ENCODE measurements at places on chromosomes 7 and 10.

- peak; percentile 17 for DNase-seq
These were observed 157.1 kb downstream of the PIP4K2A start for GRCh38 chr10:22557321-22557720.

DNA sequence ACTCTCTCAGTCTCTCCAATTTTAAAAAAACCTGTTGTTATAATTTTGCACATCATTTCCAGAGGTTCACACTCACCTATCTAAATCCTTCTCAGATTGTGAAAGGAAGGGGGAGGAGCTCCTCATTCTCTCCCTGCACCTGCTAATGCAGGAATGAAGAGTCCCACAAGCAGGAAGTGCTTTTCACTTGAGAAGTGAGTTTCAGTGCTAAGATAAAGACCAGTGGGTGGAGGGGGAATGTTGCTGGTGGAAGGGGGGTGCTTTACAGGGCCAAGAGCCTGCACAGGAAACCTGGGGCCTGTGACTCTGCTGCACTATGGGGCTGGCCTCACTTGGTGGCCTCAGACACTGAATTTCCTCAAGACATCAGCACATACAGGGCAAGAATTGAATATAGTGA is 176.4 kb downstream of the PTPN20 start:
- no peak for DNase-seq

DNA sequence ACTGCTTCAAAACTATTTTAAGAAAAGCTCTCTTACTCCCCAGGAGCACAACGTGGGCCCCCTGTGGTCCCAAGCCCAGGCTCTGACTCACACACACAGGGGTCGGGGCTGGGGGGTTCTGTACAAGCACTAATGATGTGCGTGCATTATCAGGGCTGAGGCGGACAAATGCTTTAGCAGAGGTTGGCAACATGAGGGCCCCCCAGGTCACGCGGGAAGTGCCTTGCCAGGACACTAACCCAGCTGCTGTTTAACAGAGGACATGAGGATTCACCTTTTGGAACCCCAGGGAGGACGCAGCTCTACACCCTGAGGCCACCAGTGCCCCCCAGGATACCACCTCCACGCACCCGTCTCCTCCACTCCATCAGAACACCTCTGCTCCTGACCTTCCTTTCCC is 342.8 kb downstream of the DNAJB6 start:
- no peak for DNase-seq

DNA sequence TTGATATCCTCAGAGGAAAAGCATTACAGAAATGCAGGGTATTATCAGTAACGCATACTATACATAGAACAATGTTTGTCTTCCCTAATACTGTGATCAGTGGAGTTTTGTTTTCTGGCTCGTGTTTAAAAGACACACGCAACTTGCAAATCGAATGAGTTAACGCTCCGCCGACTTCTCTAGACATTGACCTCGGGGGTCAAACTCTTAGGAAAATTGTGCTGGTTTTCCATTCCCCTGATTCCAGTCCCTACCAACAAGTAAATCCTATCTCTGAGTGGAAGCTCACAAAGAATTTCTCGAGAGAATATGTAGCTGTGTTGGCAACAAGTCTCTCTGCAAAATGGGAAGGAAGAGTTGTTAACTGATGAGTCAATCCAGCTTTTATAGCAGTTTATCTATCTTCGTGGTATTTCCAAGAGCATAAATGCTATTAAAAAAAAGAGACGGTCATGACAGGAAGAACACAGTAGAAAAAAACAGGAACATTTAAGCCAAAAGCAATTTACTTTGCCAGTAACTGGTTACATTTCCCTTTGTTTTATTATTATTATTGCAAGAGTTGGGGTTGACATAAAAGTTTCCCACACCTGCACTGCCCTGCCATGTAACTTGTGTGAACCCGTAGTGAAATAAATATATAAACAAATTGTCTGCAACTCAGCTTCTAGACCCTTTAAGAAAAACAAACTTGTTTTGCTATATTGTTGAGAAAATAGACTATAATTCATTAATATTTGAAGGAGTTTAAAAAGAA is 144.4 kb downstream of the ARID5B start:
- peak; percentile 94 for DNase-seq

DNA sequence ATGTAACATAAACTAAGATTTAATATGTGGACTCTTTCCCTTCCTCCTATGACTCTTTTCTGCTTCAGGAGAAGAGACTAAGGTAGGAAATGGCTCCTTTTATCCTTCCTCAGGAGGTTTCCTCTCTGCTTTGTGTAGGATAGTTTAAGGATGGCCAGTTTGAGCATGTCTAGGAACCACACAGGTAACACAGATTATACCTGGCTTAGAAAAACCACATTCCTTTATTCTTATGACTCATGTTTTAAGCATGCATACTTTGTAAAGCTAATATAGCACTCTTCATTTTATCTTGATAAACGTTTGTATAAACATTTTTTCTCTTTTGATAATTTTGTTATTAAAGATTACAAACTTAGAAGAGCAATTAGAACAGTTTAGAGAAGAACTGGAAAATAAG is 57.8 kb downstream of the CYP51A1 start:
- DNase-seq: no peak

- DNase-seq: peak; percentile 11
These were observed 7.0 kb upstream of the MYL7 start for GRCh38 chr7:44148166-44148565.

GRCh38 chr7:107234436-107234835 is 65.6 kb downstream of the HBP1 start:
- no peak for DNase-seq

DNA sequence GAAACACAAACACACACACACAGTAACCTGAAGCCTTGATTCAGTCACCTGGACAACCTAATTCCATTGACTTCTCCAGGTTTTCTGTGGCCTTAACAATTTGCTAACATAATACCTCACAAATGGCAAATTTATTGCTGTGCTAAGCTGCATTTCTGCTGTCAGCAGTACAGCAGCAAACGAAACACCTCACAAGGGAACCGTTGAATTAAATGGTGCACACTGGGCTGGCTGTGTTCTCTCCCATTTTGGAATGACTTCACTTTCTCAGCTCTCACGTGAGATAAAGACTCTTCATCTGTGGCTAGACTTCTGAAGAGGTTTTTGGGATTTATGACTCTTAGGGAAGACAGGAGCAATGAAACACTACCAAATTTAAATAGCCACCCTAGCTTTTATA is 152.5 kb downstream of the GPR158 start:
- DNase-seq: no peak

DNA sequence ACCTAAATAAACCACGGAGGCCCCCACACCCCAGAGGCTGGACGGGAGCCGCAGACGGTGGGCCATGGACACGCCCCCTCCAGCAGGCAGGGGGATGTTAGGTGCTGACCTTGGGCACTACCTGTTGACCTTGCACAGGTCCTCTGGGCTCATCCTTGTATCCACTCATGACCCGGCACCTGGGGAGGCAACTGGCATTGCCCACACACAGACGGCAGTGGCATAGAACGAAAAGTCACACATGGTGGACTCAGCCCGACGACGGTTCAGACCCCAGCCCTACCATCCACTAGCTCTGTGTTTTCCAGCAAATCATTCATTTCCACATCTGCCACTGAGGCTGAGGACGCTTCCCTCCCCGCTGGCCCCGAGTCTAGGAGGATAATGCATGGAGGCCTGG is 247.7 kb upstream of the PPP2R2D start:
- no peak for DNase-seq

DNA sequence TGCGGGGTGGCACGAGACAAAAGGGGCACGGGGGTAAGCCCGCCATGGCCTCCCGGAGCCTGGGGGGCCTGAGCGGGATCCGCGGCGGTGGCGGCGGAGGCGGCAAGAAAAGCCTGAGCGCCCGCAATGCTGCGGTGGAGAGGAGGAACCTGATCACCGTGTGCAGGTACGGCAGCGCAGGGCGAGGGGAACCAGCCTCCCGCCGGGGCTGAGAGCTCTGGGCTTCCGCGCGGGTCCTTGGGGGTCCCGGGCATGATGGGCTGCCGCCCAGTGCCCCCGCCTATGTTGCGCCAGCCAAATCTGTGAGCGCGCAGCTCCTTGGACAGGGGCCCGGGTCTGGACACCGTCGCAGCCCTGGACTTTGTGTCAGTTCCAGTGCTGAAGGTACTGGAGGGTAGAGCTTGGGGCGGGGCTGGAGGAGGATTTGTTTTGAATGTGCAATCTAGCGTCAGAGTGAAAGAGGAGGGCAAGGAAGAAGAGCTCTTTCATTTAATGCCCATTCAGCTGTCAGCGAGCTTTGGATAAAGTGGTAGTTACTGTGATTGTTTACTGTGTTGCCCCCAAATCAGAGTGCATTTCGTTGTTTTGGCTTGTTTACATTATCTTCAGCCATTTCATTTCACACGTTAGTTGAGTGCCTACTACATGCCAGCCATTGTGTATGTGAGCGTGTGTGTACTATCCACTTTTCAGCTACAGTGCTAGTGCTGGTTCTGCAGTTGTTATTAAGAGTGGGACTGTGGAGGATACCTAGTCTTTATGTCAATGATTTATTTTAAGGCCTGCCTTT is 777 bp downstream of the RUNDC3B start:
- no peak for DNase-seq

DNA sequence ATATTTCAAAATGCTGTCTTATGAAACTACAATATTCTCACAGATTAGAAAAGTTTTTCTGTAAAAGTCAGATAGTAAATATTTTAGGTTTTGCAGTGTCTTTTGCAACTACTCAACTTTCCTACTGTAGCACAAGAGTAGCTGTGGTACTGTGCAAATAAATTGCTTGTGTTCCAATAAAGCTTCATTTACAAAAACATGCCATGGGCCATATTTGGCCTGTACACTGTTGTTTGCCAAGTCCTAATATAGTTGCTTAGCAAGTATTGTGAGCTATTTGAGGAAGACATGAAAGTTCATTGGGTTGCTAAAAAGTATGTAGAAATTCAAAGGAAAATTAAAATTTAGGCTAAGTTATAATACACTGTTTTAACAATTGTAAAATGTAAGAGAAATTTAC is 80.0 kb downstream of the TFPI2 start:
- no peak for DNase-seq

- peak; percentile 93 for DNase-seq
These were observed 92.2 kb downstream of the AVL9 start for GRCh38 chr7:32587411-32587948.

- no peak for DNase-seq
These were observed 55.2 kb downstream of the GLRX3 start for GRCh38 chr10:130191380-130191779.

GRCh38 chr7:17929647-17930395 is 10.5 kb downstream of the SNX13 start:
- DNase-seq: no peak

GRCh38 chr7:124898531-124898930 is 31.1 kb downstream of the POT1 start:
- no peak for DNase-seq

- DNase-seq: no peak
These were observed 716.6 kb upstream of the FZD8 start for GRCh38 chr10:36358736-36359135.

DNA sequence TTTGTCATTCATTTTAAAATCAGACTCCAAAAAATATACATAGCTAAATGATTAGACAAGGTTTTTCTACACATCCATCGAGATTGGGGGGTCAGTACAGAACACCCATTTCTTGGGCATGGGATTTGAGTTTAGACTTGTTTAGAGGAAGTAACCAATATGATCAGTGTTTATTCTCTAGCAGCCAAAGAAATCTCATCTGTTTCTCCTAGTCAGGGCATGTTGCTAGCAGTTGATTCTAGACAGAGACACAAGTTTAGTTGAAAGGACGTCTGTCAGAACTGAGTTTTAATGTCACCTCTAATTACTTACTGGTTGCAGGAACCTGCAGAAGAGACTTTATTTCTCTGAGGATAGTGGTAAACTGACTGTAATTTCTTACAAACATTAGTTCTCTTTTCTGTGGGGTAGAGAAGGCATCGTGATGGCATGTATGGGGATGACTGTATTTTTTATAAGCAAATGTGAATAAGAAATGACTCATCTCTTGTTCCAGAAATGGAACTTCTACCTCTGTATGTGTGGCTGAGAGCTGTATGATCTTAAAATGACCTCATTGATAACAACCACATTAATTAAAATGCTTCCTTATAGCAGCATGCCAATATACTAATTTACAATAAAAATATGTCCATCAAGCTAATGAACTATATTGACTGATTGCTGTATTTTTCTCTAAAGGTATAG is 30.6 kb upstream of the RHOBTB1 start:
- peak; percentile 49 for DNase-seq

GRCh38 chr10:123640016-123640535 is 26.1 kb upstream of the GPR26 start:
- peak; percentile 1 for DNase-seq

Data from fibroblast of mammary gland (primary cell).